Activated CD8-positive, alpha-beta memory T cell treated with anti-CD3 and anti-CD28 coated beads, Interleukin-2, amount 50 U/mL, for 4 hours (primary cell): ENCODE measurements at places on chromosomes 13 and 19.

DNA sequence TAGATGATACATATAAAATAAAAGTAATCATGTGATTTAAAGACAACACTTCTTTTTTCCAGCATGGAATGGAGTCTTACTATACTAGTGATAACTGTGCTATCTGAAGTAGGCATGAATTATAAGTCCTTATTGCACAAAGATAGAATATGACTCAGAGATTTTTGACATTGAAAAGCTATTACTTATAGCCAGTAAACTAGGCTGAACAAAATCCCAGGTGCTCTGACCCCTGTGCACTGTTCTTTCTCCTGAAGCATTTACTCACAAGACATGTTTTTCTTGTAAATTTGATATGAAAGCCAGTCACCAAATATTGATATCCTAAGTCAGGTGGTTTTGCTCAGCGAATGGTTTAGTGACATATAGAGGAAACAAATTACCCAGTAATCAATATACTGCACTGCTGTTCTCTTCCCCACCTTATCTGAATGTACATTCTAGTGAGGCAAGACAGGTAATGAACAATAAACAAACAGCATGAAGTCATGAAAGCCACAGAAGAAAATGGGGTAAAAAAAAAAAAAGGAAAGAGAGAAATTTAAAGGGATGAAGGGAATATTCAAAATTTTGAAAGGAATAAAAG lies 1567.0 kb upstream of the SPRY2 start:
- DNase-seq = no peak

DNA sequence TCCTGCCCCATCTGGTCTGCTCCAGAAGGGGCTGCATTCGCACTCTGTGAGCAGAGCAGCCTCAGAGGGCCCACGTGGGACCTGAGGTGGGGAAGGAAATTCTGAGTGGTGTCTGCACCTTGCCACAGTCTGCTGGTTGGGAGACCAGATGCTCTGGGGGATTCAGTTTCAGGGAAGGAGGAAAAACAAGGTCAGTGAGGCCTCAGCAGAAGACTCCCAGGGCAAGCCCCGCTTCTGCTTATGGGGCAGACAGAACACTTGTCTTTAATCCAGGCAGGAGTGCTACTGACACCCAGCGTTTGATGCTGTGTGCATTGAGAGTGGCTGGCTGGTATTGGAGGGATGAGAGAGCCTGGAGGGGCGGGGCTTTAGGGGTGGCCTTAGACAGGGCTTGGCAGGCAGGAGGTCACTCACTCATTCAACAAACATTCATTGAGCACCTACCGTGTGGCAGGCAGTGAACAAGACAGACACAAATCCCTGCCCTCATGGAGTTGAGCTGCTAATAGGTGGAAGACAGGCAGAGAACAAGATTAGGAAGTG lies 4.9 kb upstream of the CLEC17A start:
- DNase-seq = no peak

- no peak for DNase-seq
These were observed 102.1 kb downstream of the IRS2 start for GRCh38 chr13:109684084-109684823.

- peak; percentile 81 for DNase-seq
These were observed 3.0 kb downstream of the IRF2BP1 start for GRCh38 chr19:45882652-45883585.

DNA sequence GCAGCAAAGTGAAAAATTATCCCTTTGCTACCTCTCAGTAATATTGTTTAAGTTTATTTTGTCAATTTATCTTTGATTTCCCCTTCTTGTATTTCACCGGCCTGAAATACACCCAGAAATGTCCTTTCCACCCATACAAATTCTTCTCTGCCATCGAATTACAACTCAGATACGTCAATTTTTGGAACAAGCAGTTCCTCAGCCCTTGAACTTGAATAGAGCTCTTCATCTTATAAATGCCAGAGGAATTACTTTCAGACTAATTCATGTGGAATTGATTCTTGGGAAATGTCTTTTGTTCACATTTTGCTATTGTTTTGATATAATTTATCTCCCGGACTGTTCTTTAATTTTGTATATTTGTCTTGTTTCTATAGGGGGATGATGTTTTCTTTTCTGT lies 1359.3 kb upstream of the MIR17HG start:
- no peak for DNase-seq

GRCh38 chr13:66914155-66914554 lies 316.0 kb downstream of the PCDH9 start:
- no peak for DNase-seq

DNA sequence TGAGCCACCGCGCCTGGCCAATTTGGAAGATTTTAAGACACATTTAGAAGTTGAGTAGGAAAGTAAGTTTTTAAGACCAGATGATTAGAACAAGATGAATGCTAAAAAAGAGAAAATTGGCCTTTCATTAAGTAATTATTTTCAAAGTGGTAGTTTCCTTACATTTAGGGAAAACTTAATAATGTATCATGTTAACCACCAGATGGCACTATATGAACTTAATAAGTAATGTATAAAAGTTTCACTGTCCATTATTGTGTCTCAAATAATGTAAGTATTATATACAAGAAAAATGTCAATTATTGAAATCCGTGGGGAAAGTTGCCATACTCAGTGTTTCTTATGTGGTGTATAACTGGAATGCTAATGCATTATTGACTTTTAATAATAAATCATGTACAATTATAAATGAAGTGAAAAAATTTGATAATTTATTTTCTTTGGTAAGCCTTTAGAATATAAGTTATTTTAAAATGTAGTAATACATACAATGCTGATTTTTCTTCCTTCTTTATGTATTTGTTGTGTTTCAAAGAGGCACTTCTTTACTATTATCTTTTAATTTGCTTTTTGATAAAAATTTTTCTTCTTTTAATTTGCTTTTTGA lies 29.2 kb downstream of the COG6 start:
- DNase-seq = no peak

GRCh38 chr19:6773323-6773931 lies 919 bp downstream of the VAV1 start:
- peak; percentile 46 for DNase-seq

DNA sequence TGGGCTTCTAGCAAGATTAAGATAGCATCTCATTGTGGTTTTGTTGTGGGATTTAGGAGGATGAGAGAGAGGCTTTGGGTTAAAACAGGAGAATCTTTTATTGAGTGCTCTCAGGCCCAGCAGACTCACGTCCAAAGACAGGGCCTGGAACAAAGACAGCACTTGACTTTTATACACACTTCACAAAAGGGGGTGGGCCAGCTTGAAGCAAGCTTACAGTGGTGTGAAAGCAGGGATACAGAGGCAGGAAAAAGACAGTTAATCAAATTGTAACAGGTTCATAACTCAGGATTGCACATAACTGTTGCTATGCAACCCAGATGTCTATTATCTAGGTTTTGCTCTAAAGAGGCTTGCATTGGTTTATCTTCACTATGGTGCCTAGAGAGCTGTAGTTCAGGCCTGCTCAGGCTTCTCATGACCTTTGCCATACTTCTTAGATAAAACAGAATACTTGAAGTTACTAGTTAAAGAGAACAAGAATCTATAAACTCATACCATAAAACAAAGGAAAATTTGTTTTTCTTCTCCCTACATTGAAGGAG lies 42.2 kb upstream of the CEACAM21 start:
- DNase-seq = no peak

- DNase-seq = no peak
These were observed 29.0 kb downstream of the ARID3A start for GRCh38 chr19:954672-955494.

- no peak for DNase-seq
These were observed 43.6 kb downstream of the PHF11 start for GRCh38 chr13:49539313-49539712.

GRCh38 chr19:19040417-19040816 lies 7.0 kb downstream of the ARMC6 start:
- no peak for DNase-seq

- no peak for DNase-seq
These were observed 53.6 kb upstream of the ARHGEF7 start for GRCh38 chr13:111061358-111062045.

DNA sequence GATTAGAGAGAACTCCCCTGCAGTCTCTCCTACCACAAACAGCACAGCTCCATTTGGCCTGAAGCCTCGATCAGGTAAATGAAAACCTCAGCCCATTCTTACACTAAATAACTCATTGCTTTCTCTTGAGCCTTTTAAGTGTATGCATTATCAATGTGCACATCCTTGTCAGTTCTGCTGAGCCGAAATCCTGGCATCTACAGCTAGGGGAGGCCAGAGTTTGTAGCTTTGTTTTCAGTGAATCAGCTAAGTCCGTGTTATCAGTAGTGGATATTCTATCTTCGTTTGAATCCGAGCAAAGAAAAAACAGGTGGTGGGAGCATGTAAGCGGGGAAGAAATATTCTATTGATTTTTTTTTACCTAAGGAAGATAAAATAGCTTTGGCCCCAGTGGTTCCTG lies 84.4 kb downstream of the ESD start:
- DNase-seq = no peak

GRCh38 chr13:34696296-34696695 lies 245.8 kb upstream of the NBEA start:
- no peak for DNase-seq
